Fibroblast of lung (primary cell): ENCODE measurements at places on chromosomes 11 and 22. TPM values are rescaled to one million over a fixed set of nuclear protein-coding genes. Genes with fewer than 3 reads are reported as not detected.

DNA sequence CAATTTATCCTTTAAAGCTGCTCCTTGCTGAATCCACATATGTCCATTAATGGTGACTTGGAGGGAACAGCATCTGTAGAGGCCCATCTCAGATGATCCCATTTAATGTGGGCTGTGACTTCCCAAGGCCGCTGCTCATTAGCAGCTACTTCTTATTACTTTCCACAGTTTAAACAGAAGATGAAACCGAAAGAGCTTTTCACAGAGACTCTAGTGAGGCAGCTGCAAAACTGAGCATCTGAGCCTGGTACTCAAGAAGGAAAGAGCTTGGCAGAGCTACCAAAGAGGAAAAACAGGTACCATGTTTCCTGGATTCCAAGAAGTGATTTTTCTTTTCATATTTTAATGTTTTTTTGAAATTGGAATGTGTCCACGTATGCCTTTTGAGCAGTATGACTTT, 110.5 kb upstream of the NARS2 start:
- no peak for DNase-seq

GRCh38 chr22:44298406-44299091, 14.2 kb downstream of the SHISAL1 start:
- DNase-seq: no peak

- no peak for DNase-seq
These were observed 27.8 kb downstream of the LGR4 start for GRCh38 chr11:27444801-27445215.

DNA sequence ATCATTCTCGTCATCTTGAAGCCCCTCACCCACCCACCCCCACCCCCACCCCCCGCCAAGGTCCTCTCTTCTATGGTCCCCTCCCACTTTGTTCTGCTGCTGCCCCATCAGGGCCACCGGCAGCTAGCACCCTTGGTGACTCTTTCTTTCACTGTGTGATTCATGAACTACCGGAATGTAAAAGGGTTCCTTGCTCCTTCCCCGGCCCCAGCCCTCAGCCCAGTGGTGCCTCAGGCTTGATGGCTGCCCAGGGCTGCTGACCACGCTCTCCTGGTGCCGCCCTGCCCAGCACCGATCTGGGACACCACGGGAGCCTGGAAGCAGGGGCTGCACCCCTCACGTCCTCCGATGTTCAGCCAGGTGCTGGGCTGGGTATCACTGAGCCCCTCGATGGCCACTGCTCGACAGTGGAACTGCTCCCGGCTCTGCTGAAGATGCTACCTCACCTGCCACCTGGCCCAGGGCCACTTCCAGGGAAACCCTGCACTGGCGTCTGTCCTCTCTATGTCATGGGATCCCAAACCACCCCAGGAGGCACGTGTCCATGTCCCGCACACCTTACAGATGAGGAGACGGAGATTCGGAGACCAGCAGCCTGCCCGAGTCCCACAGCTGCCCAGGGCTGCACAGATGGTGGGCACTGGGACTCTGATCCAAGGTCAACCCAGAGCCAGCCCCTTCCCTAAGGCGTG, 39.7 kb downstream of the IGLL5 start:
- DNase-seq: no peak

- DNase-seq: no peak
These were observed 10.4 kb upstream of the PPP2R1B start for GRCh38 chr11:111776398-111777093.

- DNase-seq: peak; percentile 9
These were observed 1.8 kb upstream of the NFAM1 start for GRCh38 chr22:42433754-42434682.

- peak; percentile 70 for DNase-seq
These were observed 54.9 kb downstream of the ME3 start for GRCh38 chr11:86617502-86617901.

- DNase-seq: peak; percentile 4
These were observed 33.2 kb downstream of the ANKK1 start for GRCh38 chr11:113420808-113421207.

GLYATL1 gene
- 0.33 TPM in 1 of 2 replicates, not detected in the other for total RNA-seq

DNA sequence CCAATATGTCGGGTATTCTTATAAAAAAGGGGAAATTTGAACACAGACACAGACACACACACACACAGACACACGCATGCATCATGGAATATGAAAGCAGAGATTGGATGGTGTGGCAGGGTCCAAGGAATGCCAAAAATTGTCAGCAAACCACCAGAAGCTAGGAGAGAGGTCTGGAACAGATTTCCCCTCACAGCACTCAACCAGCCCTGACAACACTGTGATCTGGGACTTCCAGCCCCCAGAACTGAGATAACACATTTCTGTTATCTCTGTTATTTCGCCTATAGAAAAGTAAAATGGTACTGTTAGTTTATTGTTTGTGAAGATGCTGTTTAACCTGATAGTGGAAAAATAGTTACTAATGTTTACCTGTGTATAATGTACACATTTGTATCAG, 145.4 kb upstream of the ZBED5 start:
- no peak for DNase-seq

GRIK4 gene
- 0.17 and 0.77 TPM in 2 replicates for total RNA-seq

DNA sequence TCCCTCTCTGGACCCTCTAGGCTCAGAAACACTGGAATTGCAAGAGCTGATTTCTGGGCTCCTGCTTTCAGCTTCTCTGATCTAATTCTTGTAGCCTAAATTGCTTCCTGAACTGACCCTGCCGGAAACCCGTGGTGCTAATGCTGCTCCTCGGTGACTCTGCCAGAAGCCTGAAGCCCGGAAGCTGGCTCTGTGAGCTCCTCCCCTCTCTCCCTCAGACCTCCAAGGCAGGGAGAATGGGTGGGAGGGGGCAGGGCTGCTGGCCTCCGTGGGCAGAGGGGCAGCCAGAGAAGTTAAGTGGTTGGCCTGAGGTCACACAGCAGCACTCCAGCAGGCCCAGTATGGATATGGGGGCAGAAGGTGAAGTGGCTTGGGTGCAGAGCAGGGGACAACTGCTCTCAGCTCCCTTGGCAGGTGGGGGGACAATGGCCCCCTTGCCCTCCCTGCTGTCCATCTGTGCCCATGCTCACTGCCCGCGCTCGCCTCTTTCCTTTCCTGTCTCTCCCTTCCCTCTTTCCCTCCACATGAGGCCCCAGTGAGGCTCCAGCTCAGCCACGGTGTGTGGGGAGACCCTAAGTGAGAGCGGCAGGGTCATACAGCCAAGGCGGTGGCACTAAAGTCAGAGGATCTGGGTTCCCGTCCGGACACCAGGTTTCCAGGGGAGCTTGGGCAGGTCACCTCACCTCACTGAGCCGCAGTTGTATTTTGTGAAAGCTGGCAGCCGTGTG, 16.2 kb downstream of the CAPN5 start:
- peak; percentile 26 for DNase-seq

GRCh38 chr22:43244803-43245527, 58.0 kb upstream of the TTLL12 start:
- no peak for DNase-seq

- DNase-seq: no peak
These were observed 284 bp downstream of the CCS start for GRCh38 chr11:66593303-66593635.

OVOL1 gene
- not detected in 2 replicates for total RNA-seq

DNA sequence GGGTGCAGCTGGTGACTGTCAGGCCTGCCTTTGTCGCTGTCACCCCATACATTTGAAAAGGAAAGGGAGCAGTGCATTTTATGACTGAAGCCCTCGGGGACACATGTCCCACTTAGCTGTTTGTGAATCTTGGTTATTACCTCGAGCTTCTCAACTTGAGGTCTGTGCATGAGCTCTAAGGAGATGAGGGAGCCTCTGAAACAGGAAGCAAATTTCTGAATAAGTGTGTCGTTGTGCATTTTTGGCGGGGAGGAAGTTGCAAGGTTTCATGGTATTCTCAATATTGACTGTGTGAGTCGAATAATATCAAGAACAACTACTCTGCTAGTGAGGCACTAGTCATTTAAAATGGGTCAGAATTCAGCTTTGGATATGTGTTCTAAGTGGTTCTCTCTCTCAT, 149.7 kb upstream of the PLET1 start:
- DNase-seq: no peak

DNA sequence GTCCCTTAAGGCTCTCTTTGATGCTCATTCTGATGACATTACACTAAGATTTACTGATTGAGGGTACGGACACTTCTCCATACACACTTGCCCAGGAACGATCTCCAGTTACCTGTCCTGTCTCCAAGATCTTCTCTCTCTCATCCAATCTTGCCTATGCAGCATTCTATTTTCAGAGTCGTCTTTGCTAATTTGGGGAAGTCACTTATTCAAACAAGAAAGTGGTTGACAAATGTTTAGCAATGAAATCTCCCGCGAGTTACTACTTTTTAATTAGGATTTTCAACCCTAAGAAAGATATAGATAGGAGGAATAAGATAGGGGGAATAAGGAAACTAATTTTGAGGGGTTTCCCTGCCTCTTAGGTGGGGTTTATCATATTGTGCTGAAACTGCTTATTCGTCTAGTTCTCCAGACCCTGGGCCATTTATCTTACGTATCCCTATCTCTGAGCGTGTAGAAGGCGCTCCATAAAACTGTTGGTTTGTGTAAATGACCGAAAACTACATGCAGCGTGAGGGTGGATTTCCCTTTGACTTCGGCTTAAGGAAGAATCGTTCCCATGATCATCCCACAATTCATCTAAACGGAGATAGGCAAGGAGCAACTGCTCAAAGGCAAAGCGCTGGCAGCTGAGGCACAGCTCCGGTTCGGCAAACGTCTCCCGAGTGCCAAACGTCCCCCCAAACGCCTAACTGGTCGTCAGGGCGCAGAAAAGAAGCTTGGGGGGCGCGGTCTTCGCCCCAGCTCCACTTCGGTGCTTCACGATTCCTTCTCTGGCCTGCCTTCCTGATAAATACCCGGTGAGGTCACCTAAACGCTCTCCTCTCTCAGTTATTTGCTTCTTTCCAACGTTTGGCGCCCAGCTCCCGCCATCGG, 804 bp downstream of the APIP start:
- DNase-seq: peak; percentile 45

DNA sequence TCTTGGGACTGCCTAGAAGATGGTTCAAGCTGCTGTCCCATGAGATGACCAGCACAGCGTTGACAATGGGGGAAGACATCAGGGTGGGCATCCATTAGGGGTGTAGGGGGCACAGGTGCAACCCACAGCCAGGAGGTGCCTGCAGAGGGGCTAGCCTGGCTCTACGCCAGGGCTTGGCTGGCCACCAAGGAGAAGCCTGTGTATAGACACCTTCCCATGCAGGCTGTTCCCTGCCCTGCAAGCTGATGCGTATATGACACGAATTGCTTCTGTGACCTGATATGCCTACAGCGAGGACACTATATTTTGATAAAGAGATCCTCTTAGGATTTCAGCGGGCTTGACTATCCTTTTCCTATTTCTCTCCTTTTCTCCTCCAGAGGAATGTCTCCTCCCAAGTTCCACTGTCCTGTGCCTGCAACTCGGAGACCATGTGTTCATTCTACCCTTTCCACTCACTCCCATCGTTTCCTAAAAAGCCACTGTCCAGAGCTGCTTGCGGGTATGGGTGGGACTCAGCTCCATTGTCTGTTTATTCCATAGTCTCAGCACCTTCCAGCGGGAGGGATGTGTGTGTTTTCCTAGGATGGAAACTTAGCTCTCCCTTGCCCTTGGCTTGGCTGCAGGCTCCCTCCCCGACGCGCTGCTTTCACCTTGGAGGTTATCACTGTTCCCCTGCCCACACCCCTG, 56.1 kb downstream of the ST14 start:
- no peak for DNase-seq

- no peak for DNase-seq
These were observed 9.1 kb downstream of the P2RY6 start for GRCh38 chr11:73281201-73281741.

ELMOD1 gene
- total RNA-seq: under 0.01 and 0.17 TPM in 2 replicates

- peak; percentile 12 for DNase-seq
These were observed 536 bp downstream of the YWHAH start for GRCh38 chr22:31944700-31945442.

DNA sequence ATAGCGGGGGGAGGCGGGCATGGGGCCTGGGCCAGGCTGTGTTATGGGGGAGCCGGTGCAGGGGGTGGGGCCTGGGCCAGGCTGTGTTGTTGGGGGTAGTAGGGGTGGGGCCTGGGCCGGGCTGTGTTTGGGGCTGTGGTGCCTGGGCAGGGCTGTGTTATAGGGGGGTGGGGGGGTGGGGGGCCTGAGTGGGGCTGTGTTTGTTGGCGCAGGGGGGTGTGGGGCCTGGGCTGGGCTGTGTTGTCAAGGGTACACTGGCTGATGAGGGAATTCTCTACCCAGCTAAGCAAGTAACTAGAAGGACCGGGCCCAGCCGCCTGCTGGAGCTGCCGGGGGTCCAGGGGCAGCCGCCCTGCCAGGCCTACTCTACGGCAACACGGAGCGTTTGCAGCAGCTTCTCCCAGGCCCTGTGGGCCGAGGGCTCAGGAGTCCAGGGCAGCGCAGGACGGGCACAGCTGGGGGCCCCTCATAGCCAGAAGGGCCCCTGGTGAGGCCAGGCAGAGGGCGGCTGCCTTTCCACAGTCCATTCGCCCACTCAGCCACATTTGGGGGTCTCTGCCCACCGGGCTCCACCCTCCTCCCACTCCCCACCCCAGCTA, 10.1 kb upstream of the PIM3 start:
- no peak for DNase-seq

GRCh38 chr11:57471496-57471895, 11.2 kb downstream of the RTN4RL2 start:
- no peak for DNase-seq

DNA sequence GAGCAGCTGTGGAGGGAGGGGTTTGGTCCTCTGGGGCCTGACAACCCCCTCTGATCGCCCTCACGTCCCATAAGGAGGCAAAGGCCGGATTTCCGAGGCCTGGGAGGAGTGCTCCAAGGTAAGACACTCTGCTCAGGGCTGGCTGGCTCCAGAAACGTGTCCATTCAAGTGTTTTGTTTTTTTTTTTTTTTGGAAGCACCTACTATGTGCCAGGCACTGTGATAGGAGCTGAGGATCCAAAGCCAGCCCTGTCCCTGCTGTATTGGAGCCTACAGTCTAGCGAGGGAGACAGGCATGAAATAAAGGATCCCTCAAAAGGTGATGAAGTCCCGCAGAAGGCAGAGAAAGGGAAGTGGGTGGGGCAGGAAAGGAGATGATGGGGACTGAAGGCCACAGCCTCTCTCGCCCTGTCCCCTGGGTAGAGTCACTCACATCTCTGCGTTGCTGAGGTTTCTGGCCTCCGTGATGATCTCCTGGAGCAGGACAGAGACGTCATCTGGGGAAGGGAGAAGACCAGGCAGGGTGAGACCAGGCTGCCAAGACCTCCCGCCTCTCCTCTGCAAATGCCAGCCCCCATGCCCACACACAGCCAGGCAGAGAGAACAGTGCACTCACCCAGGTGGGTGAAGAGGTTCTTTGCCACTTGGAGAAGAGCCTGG, 89.2 kb downstream of the PDE2A start:
- no peak for DNase-seq
